ENCODE measurements at places on chromosomes 5 and 9.
A peak's percentile ranks its signal among the peaks of the same experiment; 100 is the strongest.

DNA sequence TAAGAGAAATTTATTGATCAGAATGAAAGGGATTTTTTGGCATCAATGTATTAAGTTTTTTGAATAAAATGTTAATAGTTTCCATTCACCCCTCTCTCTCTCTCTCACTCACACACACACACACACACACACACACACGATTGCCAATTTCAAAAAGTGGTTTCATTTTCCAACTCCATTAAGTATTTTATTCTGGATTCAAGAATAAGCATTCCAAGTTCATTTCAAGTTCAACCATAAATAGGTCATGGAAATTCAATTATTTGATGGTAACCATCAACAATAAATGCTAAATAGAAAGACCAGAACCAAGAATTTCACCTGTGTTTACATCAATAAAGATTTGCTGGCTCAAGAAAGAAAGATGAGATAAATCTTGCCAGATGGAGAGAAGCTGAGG is 171.6 kb downstream of the ADAMTS12 start:
- DNase-seq: no peak

DNA sequence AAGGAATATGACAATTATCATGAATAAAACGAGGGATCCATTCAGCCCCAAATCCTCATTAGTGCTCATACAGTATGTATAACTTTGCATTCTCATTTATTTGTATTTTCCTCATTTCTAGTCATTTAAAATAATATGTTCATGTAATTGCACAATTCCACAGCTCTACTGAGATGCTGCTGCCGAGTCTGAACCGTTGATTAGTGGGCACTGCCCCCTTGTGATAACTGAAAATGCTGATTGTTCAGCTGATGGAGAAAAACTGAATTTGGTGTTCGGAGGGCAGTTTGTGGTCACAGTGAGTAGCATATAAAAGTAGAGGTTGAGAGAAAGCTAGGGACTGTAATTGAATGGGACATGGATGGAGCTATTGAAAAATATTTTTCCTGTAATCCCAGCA is 12.2 kb upstream of the GPR151 start:
- DNase-seq: no peak

DNA sequence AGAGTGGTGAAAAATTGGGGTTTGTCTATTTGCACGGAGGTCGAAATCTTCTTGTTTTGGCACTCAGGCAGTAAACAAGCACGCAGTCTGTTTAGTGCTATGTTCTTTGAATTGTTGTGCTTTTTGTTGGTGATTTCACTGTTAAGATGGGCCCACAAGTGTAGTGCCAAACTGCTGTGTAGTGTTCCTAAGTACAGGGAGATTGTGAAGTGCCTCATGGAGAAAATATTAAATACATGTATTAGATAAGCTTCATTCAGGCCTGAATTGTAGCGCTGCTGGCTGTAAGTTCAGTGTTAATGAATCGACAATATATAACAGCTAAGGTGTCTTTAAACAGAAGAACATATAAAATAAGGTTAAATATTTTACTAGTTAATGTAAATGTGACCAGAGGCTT is 17.3 kb downstream of the SREK1 start:
- DNase-seq: no peak

- no peak for DNase-seq
Observed at GRCh38 chr9:6272229-6272598, 56.0 kb upstream of the TPD52L3 start.

DNA sequence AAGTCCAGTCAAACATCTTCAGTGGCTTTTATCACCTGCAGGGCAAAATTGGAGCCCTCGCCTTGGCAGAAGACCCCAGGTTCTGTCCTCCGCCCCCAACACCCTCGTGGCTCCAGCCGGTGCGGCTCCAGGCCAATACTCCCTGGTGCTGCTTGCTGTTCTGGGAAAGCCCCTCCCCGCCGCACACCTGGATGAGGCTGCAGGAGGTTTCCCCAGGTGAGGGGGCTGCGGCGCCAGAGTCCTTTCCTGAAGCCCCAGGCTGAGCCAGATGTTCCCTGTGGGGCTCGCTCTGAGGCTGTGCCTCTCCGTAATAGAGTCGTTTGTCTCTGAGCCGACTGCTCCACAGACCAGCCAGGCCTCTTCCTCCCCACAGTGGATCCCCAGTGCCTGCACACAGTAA is 375.4 kb upstream of the IRX1 start:
- no peak for DNase-seq

DNA sequence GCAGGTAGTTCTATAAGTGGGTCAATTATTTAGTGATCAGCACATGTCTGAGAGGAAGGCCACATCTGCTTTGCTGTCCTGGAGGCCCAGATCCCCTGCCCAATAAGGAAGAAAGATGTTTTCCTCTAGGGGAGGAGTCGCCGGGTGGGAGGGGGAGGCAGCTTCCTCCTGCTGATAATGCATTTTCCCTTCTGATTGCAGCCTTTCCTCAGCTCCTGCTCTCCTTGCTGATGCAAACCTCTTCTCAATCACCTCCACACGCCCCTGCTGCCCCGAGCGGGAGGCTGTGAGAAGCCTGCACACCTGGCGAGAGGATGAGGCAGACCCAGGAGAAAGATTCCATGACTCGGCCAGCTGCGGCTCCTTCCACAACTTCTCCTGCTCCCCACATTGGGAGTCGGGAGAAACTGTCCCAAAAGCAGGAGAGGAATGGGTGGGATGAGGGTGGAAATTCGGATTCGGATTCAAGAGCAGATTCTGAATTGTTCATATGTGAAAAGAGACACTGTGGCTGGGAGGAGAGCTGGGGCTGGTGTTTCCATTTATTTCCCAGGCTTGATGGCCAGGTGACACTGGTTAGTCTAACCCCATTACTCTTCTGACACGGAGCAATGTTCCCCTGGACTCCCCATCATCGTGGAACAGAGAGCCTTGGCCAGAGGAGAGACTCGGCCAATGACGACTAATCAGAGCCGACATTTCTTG is 6.8 kb upstream of the NTNG2 start:
- DNase-seq: no peak

DNA sequence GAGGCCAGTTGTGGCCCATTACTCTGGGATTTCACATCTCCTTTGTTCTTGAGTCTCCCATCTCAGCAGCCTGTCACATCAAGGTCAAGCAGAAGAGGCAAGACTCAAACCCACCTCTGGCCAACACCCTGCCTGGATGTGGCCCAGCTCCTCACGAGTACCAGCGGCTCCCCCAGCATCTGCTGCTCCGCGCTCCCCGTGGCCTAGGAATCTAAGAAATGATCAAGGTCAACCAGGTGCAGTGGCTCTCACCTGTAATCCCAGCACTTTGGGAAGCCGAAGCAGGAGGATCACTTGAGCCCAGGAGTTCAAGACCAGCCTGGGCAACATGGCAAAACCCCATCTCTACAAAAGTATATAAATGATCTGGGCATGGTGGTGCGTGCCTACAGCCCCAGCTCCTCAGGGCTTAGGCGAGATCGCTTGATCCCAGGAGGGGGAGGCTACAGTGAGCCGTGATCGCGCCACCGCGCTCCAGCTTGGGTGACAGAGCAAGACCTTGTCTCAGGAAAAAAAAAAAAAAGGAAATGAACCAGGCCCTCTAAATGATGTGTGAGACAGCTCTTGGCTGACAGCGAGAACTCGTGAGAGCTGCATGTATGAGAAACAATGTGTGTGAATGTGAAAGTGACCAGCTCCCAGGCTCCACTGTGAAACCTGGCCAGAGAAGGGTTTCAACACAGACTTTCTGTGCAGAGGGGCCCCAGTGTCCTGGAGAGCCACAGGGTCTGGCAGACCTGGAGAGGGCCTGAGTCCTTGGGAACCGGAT is 61.6 kb upstream of the ANGPTL2 start:
- no peak for DNase-seq

- no peak for DNase-seq
Observed at GRCh38 chr9:13608451-13608850, 329.0 kb upstream of the MPDZ start.

DNA sequence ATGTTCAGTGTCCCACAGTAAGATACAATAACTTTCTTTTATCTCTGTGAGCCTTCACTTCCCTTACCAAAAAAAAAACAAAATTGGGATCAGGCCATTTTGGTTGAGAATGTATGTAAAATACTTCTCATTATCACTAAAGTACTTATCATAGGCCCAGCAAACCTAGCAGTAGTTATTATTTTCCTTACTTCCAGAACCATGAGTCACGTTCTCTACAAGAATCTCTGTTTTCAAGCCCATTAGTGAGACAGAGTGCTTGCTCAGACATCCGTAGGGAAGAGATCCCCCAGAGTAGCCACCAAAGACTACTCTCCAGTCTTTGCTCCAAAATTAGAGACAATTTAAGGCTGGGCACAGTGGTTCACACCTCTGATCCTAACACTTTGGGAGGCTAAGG is 103.9 kb upstream of the NR5A1 start:
- DNase-seq: no peak

DNA sequence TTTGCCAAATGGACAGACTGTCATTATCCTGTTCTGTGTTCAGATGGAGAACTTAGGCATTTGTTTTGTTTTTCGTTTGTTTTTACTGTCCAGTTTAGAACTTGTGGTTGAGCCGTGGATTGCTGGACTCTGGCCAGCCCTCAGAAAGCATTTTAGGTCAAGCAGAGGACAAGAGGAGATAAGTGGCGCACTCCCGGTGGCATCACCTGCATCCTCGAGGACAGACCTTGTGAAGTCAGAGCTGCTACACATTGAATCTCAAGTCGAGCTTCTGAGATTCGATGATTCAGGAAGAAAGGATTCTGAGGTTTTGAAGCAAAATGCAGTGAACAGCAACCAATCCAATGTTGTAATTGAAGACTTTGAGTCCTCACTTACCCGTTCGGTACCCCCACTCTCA is 8.9 kb downstream of the MTRR start:
- no peak for DNase-seq

- DNase-seq: no peak
Observed at GRCh38 chr5:171938358-171938757, 68.1 kb downstream of the FBXW11 start.

GRCh38 chr5:43309637-43310036 is 3.6 kb downstream of the HMGCS1 start:
- DNase-seq: no peak

- DNase-seq: no peak
Observed at GRCh38 chr5:65668696-65669095, 43.9 kb downstream of the SHLD3 start.

- no peak for DNase-seq
Observed at GRCh38 chr5:132364319-132364718, 5.2 kb upstream of the SLC22A5 start.

DNA sequence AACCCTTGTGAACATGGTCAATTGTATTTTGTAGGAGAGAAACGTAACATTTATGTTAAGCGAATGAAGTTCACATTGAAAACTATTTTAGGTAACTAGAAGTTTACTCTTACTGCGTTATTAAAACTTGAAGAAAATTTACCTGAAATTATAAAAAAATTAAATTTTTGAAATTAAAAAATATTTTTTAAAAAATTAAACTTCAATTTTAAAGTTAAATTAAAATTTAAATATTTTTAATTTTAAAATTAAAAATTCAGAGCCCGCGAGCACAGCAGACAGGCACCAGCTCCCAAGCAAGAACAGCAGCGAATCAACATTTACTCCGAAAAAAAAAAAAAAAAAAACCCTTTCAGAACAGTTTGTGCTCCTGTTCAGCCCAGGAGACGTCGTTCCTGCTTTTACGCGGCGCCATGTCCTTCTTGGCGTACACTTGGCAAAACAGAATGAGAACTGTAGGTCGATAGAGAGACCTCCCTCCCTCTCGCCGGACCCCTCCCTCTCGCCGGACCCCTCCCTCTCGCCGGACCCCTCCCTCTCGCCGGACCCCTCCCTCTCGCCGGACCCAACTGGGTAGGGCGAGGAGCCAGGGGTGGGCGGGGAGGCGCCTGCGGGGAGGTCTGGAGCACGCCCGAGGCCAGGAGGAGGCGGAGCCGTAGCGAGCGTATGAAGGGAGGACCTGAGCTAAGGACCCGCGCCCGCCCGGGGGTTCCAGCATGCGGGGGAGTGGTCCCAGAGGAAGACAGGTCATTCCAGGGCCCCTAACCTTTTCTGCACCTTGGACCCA is 235.8 kb downstream of the ROR2 start:
- no peak for DNase-seq

DNA sequence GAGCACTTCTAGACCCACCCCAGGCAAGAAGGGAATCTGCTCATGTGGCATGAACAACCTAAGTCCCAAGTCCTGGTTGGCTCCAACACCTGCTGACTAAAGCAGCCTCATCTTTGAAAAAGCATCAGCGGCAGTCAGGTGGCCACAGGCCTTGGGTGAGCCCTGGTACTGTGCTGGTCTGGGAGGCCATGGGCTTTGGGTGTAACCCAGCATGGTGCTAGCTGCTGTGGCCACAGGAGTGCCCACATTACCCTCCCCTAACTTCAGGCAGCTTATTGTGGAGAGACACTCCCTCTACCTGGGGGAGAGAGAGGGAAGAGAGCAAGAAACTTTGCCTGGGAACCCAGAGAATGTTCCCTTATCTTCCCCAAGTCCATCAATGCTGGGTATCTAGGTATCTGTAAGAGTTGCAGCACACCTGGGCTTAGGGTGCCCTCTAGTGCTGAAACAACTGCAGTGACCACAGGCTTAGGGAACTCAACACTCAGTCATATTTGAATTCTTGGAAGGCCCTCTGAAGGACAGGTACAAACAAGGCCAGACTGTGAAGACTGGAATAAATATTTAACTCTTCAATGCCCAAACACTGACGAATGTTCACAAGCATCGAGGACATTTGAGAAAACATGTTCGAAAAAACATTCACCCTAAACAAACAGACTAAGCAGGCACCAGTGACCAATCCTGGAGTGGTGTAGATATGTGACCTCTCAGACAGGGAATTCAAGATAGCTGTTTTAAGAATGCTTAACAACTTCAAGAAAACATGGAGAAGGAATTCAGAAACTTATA is 69.9 kb upstream of the OR2K2 start:
- DNase-seq: no peak

DNA sequence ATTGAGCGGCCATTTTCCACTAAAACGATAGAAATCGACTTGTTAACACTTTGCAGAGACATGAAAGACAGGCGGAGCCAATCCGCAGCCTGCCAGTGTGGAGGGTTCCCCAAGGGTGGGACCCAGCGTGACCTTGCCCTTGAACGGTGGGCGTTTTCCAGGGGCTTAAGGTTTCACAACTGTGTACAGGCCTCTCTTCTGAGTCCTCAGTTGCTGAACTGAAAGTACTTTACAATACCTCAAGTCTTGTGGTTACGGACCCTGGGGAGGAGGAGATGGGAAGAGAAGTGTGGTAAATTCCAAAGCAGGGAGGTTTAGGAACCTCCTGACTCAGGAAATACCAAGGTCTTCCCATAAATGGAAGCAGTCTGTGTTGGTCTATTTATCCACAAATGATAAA is 68.2 kb upstream of the CKMT2 start:
- no peak for DNase-seq

DNA sequence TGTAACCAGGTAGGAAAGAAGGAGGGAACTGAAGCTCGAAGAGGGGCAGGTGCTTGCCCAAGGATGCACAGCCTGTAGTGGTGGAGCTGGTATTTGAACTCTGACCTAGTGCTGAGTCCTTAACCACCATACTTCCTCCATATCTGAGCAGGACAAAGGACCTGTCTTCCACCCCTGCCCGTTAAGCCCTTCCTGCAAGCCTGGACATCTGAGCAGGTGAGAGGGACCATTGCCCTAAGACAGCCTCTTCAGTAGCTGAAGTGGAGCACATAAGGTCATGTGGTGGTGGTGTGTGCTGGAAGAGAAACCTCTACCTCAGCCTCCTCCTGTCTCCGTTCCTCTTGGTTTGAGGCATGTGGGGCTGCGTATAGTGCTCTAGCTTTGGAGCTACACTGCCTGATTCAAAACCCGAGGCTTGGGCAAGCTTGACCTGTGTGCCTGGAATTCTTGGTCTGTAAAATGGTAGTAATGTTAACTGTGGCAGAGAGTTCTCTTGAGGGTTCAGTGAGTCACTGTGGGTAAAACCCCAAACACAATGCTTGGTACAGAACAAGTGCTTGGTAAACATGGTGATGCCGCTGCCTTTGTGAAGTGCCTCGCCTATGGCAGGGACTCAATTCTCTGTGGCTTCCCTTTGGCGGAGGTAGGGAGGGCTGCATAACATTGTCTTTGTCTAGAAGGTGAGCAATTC is 7.4 kb downstream of the GALNT10 start:
- peak; percentile 41 for DNase-seq
